ENCODE measurements at places on chromosomes 13 and 19.

DNA sequence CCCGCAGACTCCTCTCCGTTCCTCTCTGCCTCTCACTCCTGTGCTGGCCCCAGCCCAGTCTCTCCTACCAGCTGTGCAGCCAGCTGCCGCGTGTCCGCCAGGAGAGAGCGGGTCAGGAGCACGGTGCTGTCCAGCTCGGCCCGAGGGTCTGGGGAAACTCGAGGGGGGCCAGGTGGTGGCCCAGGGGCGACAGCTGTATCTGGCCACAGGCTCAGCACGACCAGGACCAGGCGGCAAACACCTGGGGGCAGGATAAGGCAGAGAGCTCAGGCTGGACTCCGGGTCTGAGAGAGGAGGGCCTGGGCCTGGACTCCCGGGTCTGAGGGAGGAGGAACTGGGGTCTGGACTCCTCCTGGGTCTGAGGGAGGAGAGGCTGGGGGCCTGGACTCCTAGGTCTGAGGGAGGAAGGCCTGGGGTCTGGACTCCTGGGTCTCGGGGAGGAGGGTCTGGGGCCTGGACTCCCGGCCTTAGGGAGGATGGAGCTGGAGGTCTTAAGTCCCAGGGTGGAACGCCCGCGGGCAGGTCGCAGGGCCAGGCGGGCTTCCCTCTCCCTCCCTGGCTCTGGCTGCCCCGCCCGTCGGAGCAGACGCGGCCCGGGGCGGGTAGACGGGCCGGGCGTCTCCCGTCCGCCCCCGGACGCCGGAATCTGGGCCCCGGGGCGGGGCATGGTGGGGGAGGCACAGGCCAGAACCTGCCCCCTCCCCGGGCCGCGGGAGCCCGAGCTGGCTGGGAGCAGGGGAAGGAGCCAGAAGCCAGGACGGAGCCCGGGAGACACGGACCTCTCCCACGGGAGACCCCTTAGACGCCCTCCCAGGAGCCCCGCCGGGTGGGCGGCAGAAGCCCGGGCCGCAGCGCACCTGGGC, 1.3 kb downstream of the IL11 start:
- no peak for DNase-seq

DNA sequence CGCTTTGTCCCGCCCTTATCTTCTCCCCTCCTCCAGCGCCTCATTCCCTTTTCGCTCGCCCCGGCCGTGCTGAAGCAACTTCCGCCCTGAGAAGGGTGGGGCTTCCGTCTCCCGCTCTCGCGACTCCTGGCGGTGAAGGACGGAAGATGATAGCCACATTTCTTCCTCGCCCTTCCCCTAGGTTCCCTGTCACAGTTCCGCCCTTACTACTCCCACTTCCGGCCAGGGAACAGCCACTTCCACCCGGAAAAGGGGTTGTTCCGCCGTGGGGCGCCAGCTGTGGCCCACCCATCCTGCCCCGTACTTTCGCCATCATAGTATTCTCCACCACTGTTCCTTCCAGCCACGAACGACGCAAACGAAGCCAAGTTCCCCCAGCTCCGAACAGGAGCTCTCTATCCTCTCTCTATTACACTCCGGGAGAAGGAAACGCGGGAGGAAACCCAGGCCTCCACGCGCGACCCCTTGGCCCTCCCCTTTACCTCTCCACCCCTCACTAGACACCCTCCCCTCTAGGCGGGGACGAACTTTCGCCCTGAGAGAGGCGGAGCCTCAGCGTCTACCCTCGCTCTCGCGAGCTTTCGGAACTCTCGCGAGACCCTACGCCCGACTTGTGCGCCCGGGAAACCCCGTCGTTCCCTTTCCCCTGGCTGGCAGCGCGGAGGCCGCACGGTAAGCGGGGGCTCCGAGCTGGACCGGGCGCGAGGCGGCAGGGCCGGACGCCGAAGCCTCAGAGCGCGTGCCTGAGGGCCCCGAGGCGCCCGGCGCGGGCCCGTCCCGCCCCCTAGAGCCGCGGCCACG, at the start of gene RPS19:
Gene RPS19, plus strand, starts transcription at position 638 of the 801 bp plus-strand sequence. CDS start 520 bp downstream, outside the sequence.
- peak; percentile 93 for DNase-seq

DNA sequence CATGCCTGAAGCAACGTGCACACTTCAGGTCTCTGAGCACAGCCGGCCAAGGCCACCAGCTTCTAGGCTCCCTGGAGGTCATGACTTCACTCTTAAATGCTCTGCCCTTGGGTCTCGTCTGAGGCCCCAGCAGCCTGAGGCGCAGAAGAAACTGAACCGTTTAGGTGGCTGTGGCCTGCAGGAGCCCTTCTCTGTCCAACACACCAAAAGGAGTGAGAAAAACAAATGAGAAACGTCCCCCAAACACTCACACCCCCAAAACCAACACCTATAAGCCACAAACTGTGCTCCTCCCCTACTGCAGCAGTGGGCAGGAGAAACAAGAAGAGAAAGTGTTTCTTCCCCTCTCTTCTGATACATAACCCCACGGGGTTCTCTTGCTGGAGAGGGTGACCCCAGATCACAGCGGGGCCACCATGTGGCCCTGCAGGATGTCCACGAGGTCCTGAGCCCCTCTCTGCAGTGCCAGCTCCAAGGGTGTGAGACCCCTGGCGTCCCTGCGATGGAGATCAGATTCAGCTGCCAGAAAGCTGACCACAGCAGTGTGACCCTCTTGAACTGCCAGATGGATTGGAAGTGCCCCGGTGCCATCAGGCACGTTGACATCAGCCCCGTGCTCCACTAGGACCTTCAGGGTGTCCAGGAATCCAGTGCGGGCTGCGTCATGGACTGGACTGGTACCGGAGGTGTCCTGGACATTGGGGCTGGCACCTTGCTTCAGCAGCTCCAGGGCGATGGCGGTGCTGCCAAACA, 1.0 kb upstream of the KRI1 start:
- DNase-seq, result peak; percentile 25

- DNase-seq, result no peak
Measured at GRCh38 chr13:22801402-22802003, 379.3 kb upstream of the SGCG start.

GRCh38 chr19:28727480-28728159, 485.3 kb downstream of the UQCRFS1 start:
- peak; percentile 4 for DNase-seq

DNA sequence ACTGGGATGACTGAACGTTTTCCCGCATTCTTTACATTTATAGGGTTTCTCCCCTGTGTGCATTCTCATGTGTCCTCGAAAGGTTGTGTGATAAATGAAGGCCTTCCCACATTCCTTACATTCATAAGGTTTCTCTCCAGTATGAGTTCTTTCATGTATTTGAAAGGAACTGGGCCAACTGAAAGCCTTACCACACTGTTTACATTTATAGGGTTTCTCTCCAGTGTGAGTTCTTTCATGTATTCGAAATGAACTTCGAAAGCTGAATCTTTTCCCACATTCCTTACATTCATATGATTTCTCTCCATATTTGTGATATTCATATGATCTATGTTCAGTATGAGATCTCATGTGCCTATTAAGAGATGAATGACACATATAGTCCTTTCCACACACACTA, 19.4 kb downstream of the ZNF709 start:
- no peak for DNase-seq

DNA sequence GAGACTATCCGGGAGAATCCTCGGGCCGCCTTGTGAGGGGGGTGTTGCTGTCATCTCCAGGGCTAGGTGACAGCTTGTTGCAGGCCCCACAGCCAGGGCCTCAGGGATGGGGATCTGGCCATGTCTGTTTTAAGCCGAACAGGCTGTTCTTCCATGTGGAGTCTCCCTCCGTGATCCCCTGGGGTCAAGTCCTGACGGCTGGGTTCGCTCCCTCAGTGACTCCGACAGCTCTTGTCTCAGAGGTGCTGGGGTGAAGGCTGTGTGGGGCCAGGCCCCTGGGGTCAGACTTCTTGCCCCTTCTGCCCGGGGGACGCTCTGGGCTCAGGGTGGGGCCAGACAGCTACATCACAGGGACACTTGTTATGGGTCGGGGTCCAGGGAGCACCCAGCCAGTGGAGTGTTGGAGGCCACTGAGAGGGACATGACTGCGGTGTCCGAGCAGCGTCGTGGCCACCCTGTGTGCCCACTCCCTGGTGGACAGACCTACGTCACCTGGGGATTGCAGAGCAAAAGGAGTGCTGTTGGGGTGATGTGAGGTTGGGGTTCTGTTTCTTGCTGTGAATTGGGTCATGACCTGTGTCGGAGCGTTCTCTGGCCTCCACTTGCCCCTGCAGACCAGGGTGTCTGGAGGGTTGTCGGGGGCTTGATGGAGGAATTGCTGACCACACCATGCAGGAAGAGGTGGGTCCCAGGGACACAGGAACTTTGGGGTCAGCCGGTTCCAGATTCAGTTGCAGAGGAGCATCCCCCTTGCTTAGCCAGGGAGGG, 21.5 kb downstream of the EPN1 start:
- no peak for DNase-seq

- no peak for DNase-seq
Measured at GRCh38 chr13:63337921-63338320, 1922.3 kb upstream of the PCDH20 start.

GRCh38 chr19:14116525-14116917, 1.0 kb downstream of the PRKACA start:
- no peak for DNase-seq

DNA sequence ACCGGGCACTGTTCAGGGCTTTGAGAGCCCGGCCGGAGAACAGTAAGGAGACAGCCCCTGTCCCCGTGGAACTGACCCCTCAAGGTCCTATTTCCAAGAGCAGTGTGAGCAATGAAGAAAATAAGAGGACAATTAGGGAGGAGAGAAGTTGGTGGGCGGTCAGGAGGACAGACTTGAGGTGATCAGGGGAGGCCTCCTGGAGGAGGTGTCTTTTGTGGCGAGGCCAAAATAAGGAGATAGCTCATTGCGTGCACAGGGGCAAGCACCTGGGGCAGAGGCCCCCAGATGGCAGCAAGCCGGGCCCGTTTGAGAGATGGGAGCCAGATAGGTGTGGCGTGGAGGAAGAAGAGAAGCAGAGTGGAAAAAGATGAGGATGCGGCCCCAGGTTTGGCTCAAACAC, 2.8 kb upstream of the LRRC4B start:
- no peak for DNase-seq

GRCh38 chr19:5967994-5968430, 9.9 kb downstream of the RANBP3 start:
- DNase-seq, result peak; percentile 21

GRCh38 chr13:44050450-44051063, 170.9 kb downstream of the LACC1 start:
- DNase-seq, result no peak

DNA sequence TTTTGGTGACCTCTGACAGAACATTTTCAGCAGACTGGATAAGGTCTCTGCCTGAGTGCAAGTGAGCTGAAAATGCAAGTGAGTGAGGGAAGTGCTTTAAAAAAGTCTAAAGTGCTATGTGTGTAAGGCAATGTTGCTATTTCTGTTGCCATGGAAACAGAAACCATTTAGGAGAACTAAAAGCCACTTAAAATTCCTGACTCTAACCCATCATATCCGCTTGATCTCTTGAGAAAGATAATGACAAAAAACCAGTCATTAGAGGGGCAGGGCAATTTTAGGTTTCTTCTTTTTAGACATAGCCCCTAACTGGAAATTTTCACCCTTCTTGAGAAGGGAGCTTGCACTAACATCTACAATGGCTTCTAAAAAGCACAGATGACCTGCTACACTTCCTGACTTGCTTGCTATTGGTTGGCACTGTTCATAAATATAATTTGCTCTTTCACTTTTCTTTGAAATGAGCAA, at the start of gene CYSLTR2:
Gene CYSLTR2, plus strand, starts transcription at position 458 of the 468 bp plus-strand sequence. CDS start 52,889 bp downstream, outside the sequence.
- no peak for DNase-seq

DNA sequence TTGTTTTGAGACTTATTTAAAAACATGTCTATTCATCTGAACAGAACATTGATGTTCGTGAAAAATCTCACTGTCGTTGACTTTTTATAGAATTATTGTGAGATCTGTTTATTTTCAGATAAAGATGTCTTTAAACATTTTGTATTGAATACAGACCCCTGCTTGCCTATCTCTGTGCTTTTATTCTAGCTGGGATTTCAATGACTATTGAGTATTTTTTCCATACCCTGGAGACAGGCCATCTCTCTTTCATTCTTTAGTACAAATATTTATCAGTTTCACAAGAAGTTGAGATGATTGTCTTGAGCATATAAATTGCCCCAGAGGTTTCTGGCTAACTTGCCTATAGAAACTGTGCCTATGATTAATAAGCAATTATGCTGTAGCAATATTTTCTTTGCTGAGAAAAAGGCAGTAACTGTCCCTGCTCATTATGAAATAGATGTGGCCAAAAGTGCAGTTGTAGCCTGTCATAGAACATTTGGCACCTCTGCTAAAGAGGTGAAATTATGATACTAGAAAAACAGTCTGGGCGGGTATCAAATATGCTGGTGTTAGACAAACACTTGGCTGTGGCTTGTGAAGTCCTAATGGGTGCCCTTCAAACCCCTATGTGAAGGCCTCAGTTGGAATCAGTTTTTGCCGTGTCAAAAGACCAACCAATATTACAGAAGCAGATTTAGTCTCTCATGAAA, 360.6 kb downstream of the HS6ST3 start:
- no peak for DNase-seq

- DNase-seq, result no peak
Measured at GRCh38 chr19:8657869-8658268, 27.4 kb downstream of the NFILZ start.

DNA sequence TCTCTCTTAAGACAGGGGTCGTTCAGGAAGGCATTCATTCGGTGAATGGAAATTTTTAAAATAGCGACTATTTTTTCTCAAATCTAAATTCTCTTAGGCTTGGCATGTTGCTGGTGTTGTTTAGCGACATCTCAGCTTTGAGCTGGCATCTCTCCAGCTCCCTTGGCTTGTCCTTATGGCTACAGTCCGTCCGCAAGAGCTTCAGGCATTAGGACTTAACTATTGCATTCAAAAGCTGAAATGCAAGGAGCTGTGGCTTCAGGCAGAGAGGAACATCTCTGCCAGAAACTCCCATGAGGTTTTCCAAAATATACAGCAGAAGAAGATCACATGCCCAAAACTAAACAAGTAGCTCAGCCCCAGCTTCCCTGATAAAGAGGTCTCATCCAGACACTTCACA, 578.5 kb downstream of the EFNB2 start:
- DNase-seq, result no peak

DNA sequence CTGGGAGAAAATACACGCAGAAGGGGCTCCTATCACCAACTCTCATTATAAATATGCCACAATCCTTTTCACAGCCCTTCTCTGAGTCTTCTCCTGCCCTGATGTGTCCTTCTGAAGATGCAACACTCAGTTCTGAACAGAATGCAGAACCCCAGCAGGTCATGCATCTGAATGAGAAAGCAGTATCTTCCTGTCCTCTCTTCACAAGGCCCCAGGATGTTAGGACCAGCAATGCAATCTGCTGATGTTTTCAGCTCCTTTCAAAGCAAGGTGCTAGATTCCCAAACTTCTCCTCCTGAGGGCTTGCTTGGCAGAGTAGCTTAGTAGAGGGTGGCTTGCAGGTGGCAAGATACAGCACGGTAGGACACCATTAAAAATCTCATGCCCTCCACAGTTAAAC, 22.3 kb upstream of the DOCK9 start:
- DNase-seq, result no peak

DNA sequence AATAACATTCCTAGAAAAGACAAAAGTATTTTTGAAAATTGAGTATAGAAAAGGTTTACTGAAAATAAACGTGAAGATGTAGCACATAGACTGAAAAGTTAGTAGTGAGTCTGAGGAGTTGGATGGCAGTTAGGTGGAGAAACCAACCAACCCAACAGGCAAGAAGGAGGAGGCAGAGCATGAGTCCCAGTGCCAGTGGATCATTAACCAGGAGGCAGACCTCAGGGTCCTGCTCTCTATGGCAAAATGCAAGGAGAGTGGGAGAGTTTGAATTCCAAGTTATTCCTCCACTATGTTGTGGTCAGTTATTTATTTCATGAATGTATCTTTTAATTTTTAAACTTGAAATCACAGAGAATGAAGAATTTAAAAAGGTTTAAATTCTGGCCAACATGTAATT, 446.4 kb downstream of the GPC6 start:
- no peak for DNase-seq
